ENCODE measurements at places on chromosomes 16 and 17.

DNA sequence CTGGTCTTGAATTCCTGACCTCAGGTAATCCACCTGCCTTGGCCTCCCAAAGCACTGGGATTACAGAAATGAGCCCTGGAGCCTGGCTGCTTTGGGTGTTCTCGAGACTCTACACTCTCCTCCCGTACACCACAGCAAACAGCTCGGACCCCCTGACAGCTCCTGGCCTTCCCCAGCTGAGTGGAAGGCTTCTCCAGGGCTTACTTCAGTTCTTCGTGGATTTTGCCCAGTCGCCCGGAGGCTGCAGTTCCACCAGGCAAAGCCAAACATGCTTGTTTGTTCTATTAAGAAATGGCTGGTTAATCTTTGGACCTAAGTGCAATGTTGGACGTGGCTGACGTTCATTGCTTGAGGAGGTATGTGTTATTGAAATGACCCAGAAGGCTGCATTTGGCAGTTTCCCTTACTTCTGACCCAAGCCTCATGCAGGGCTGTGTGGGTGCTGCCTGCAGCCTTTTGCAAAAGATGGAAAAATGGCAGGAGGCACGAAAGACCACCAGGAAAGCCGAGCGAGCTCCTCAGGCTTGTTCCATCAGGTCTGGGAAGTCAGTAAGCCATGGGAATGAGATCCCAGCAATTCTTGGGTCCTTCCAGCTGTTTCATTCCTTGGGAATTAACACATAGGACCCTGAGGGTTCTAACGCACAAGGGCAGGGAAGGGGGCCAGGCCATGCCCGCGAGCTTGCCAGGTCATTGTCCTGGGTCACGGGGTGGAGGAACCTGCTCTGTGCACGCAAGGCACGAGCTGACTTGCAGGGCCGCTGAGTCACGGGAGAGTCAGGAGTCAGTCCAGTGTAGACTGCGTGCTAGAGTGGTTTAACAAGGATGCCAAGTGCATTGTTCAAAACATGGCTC lies 23.9 kb upstream of the KLHDC4 start:
- no peak for DNase-seq

DNA sequence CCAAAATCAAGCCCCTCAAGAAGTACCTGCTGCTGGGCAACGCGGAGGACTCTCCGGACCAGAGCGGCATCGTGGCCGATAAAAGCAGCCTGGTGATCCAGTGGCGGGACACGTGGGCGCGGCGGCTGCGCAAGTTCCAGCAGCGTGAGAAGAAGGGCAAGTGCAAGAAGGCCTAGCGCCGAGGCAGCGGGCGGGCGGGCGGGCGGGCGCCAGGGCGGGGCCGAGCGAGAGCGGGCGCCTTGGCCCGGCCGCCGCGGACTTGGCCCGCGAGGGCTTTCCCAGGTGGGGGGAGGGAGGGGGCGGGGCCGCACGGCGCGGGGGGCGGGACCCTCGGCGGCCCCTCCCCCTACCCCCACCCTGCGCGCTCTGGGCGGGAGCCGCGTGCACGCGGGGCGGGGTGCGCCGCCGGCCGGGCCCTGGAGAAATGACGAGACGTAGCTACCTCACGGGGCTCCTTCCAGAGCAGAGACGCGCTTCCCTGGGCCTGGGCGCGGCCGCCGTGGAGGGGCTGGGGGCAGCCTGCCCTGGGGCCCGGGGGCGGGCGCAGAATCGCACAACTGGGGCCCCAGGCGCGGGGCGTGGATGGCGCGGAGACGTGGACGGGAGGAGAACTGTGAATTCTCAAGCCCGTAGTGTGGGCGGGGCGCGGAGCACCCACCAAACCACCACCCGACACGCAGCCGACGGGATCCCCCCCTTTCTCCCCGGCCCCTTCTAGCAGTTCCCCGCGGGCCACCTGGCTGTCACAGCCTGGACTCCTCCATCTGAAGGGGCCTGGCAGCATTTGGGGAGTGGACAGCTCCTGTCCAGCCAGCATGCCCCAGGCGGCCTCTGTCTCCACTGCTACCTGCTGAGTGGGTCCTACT lies 218.7 kb downstream of the NTN1 start:
- peak; percentile 38 for DNase-seq

DNA sequence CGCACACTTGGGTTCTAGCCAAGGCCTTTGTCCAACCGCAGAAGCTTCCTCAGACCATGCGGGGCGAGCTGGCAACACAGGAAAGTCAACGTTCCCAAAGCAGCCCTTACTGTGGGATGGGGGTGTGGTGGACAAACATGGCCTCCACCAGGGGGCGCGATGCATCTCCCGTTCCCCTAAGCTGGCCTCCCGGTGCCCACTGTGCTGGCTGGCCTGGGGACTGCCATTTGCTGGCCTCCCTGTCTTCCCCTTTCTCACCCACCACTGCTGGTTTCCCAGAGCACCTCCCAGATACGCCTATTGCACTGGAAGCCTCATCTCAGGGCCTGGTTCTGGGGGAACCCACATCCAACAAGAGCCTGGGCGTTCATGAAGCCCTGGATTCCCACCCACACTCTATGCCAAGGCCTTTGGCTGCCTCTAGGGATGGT lies 145.3 kb downstream of the IRF8 start:
- peak; percentile 17 for DNase-seq

DNA sequence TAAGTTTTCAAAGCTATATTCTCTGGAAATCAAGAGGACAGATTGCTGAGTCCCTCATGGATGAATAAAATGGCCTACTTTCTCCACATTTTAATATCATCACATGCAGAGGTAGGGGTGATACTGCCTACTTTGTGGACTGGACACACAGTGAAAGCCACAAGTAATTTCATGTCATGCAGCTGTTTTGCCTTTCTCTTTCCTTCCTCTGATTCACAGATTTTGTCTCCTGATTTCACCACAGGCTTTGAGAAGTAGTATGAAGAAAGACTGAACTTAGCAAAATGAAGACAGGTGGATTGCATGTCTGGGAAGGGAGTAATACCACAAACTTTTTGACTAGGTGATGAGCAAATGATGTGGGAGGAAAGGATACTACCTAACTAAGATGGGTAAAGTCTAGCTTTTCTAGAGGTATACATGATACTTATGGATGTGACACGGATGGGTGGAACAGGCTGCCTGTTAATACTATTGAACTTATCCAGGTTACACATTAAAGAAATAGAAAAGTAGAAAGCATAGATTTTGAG lies 478.4 kb upstream of the GOT2 start:
- no peak for DNase-seq
